H7 (cell line): ENCODE measurements at places on chromosomes 5 and 9. TPM values are rescaled to one million over a fixed set of nuclear protein-coding genes. Genes with fewer than 3 reads are reported as not detected.

DNA sequence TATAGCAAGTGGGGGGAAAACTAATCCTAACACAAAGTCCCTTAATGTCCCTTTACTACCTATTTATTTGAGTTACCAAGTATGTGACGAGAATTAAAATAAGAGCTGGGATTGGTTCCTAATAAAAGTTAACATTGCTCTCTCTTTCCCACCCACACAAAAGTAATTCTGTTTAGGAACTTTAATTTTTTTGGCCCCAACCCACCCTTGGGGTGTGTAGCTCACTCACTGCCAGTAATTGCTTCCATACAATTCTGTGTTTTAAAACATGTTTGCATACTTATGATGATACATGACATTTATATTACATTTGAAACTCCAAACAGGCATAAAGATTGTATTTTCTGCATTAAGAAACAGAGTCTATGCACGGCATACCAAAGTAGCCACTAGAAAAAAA is 106.5 kb downstream of the BNC2 start:
- no peak for DNase-seq

- DNase-seq = no peak
Observed at GRCh38 chr5:32543291-32543690, 42.1 kb upstream of the SUB1 start.

DNA sequence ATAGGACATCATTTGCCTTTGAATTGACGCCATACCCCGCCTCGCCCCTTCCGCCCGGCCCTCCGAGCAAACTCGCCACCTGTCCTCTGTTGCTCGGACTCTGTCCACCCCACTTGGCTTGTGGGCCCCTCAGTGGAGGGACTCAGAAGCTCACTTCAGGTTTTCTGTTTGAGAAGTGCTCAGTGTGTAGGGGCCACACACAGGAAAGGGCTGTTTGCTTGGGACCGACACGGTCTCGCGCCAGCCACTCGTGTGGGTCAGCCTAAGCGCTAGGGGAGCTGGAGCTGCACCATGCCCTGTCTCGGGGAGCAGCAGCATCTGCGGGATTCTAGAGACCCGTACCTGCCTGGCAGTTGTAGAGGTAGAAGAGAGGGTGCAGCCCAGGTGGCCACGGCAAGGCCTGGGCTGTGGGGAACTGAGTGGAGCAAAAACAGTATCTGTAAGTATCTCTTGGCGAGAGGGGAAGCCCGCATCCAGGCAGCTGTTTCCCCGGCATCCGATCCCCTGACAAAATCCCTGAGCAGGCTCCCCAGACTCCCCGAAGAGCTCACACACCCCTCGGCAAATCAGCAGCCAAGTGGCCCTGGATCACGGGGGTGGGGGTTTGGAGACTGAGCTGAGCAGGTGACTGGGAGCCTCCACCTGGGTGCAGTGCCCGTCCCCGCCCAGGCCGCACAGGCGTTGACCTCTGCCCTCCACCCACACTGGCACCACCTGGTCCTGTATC is 52.2 kb downstream of the COL5A1 start:
- no peak for DNase-seq

DNA sequence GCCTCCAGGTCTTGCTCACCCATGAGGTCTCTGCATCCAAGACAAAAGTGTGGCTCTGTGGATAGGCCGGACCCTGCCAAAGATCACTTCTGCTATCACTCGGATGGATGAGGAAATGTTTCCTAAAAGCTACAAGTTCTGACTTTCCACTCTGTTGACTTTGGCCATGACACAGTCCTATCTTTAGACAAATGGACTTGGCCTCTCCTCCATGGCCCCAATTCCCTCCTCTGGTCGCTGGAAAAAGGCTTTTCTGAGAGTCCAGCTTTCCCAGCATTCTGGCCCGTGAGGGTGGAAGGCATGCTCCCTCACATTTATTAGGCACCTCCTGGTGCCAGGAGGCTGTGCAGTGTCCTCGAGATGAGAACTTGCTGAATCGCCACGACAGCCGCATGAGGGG is 83.1 kb downstream of the COL27A1 start:
- no peak for DNase-seq

GRCh38 chr5:161096581-161096980 is 244.6 kb upstream of the ATP10B start:
- DNase-seq = no peak

- no peak for DNase-seq
Observed at GRCh38 chr9:110828264-110828663, 159.7 kb downstream of the MUSK start.

DNA sequence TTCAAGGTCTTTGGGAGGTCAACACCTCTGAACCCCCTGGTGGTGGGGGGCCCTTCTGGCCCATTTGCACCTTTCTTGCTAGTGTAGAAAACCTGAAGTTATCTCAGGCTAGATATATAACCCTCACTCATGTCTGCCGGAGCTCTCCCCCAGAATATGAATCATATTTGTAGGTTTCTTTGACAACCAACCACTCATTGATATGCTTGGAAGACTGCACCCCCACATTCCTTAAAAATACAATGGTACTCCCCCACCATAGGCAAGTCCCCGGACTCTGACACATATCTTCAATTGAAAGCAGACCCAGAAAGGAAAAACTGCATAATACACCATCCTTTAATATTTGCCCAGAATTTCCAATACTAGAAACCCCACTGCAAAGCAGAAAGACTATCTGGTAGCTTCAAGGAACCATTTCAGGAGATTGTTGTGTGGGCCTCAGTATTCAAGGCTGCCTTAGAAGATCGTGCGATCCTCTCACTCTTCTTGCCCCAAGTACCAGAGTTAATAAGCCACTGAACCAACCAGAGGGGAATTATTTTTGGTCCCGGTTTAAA is 978 bp upstream of the UBE2B start:
- no peak for DNase-seq

DNA sequence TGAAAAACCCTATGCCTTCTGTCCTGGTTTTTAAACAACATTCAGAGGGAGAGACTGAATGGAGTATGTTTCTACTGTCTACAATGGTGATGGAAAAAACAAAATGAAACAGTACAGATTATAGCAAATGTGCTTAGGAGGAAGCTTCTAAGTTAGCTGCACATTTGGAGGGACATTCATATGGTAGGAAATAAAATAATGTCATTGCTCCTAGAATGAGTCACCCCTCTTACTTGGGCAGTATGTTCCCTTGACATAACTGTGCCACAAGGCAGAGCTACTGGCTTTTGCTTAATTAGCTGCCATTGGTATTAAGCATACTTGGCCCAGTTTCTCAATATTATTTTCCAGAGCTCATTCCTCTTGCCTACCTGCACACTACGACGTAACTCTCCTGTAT is 128.9 kb downstream of the GDNF start:
- DNase-seq = no peak

DNA sequence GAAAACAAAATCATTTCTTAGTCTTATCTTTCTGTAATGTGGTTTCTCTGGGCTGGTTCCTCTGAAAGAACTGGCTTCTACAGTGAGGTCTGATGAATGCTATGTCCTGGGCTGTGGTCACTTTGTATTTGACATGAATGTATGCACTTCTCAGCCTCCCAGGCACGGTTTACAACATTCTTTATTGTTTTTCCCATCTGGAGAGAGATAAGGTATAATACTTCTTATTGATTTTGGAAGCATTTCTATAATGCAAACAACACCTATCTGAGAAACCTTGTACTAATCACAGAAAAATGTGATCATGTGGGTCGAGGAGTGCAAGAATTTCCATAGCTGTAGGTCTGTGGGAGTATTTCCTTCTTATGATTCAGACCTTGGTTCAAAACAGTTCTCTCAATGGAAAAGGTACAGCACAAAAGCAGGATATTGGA is 46.9 kb downstream of the ACTBL2 start:
- DNase-seq = no peak

DNA sequence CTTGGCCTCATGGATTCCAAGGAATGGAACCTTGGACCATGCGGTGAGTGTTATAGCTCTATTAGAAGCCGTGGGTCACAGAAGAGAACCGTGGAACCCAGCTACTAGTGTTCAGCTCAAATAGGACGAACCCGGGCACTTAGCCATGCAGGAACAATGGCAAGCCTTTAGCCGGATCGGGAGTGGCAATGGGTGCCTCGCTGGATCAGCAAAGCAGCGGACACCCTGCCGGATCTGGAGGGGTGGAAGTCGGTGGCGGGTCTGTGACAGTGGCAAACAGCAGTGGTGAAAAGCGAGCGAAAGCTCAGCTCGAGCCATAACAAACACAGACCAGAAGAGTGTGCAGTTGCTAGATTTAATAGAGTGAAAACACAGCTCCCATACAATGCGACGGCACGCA is 2.4 kb upstream of the CDO1 start:
- DNase-seq = no peak

- no peak for DNase-seq
Observed at GRCh38 chr5:130874861-130875417, 290.1 kb downstream of the HINT1 start.

ALDH1A1 gene
- total RNA-seq = 1.6 and 4.5 TPM in 2 replicates

RHOBTB3 gene
- 23.0 and 45.6 TPM in 2 replicates for total RNA-seq

RAB3C gene
- total RNA-seq = 6.2 and 11.5 TPM in 2 replicates

HOMER1 gene
- 25.3 and 31.9 TPM in 2 replicates for total RNA-seq

DRD1 gene
- total RNA-seq = 0.10 TPM in 1 of 2 replicates, not detected in the other
